ENCODE measurements at places on chromosomes 7 and 10. TPM values are rescaled to one million over a fixed set of nuclear protein-coding genes. Genes with fewer than 3 reads are reported as not detected.

Gene ADCY1
- 0.98 TPM for total RNA-seq

Gene PILRA
- 2.0 TPM for total RNA-seq

Gene WNT8B
- not detected for total RNA-seq

Gene TLX1
- not detected for total RNA-seq

Gene MAD1L1
- total RNA-seq, result 54.3 TPM

Gene MKLN1
- total RNA-seq, result 83.5 TPM

Gene EMX2
- not detected for total RNA-seq

Gene COBL
- not detected for total RNA-seq

Gene CD36
- 0.83 TPM for total RNA-seq

Gene LIPM
- total RNA-seq, result not detected

Gene C1QL3
- total RNA-seq, result not detected

Gene AKR1B15
- not detected for total RNA-seq

Gene CYP2E1
- 0.49 TPM for total RNA-seq

Gene FBXO24
- total RNA-seq, result 0.44 TPM

Gene CDC14C
- not detected for total RNA-seq

Gene FXYD4
- not detected for total RNA-seq

Gene MRLN
- not detected for total RNA-seq

Gene LIPK
- total RNA-seq, result not detected

Gene SUFU
- 23.3 TPM for total RNA-seq

Gene ACTA2
- 78.4 TPM for total RNA-seq

Gene OR2A12
- total RNA-seq, result not detected

Gene GPNMB
- 1.0 TPM for total RNA-seq

Gene GDF10
- 0.52 TPM for total RNA-seq

Gene HYAL4
- not detected for total RNA-seq

Gene SPDYE16
- total RNA-seq, result not detected

Gene TSPAN12
- total RNA-seq, result 1.5 TPM

Gene GOLGA7B
- total RNA-seq, result 0.63 TPM

Gene RELN
- not detected for total RNA-seq

Gene SLC39A12
- total RNA-seq, result not detected
